T-helper 17 cell (primary cell): ENCODE measurements at places on chromosomes 6 and 20.
A peak's percentile ranks its signal among the peaks of the same experiment; 100 is the strongest.

DNA sequence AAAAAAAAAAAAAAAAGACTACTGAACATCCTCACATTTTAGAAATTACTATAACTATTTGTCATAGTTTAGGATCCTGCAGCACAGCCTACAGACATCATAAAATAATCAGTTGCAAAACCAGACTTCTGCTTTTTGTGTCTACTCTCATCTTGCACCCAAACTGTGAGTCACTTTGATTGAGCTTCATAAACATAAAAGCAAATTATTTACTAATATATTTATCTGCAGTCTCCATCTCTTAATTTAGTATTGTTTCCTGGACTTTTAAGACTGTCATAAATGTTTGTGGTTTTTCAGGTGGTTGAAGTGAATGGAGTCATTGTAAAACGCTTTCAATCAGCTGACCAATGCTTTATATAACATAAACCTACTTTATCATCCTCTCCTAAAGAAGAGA lies 14.8 kb upstream of the CALHM6 start:
- DNase-seq, result no peak

DNA sequence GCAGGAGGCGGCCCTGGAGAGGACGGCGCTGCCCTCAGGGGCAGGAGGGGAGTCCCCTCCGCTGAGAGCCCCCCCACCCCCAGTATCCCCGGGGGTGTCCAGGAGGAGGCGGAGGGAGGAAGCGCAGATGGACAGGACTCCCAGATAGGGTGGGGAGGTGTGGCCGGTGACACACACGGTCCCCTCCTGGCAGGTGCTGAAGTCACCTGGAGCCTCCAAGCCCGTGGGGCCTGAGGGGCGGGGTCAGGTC lies 1.4 kb downstream of the STMN3 start:
- no peak for DNase-seq

DNA sequence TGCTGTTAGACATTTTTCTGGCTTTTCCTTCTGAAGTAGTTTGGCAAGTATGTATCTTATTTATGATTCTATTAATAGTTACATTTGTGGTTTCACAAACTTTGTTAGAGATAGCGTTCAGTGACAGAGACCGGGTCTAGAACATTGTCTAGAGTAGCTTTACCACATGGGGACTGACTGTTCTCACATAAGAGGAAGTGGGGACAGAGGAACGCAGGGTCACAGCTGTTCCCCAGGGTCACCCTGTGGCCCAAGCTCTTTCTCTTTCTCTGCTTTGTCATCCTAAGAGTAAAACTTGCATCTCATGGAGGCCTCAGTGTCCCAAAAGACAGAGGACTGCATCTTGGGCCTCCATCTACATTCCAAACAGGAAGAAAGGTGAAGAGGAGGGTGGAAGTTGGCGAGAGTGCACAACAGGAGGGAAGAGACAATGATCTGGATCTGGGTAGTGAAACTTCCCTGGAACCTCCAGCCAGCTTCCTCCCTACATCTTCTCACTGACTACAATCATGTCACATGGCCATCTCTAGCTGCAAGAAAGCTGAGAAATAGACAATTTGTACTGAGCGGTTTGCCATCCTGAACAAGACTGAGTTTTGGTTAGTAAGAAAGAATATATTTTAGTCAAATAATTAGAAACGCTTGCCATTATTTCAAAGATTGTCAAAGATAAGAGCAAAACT lies 645.8 kb upstream of the ARID1B start:
- no peak for DNase-seq

GRCh38 chr6:51633424-51633823 lies 454.0 kb downstream of the PKHD1 start:
- DNase-seq, result no peak

GRCh38 chr6:166478782-166479592 lies 96.2 kb upstream of the MPC1 start:
- DNase-seq, result no peak

GRCh38 chr6:33147807-33148666 lies 44.2 kb downstream of the COL11A2 start:
- no peak for DNase-seq

- no peak for DNase-seq
These were observed 508 bp downstream of the NOP56 start for GRCh38 chr20:2652724-2653555.

DNA sequence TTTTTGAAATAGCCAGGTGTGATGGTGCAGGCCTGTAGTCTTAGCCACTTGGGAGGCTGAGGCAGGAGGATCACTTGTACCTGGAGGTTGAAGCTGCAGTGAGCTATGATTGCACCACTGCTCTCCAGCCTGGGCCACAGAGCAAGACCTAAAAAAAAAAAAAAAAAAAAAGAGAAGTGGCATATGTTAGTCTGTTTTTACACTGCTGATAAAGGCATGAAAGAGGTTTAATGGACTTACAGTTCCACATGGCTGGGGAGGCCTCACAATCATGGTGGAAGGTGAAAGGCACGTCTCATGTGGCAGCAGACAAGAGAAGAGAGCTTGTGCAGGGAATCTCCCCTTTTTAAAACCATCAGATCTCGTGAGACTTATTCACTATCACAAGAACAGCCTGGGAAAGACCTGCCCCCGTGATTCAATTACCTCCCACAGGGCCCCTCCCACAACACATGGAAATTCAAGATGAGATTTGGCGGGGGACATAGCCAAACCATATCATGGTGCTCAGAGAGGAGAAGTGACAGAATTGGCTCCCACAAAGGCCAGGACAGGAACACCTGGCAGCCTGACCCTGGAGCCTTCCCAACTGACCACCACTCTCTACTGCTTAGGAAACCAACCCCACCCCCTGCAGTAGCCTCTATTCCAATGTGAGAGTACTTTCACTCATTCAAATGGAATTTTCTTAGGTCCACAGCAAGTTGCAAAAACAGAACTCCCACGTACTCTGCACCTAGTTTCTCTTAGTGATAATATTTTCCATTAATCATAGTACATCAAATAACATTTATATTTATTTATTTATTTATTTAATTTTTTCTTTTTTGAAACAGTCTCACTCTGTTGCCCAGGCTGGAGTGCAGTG lies 29.8 kb downstream of the ARHGAP40 start:
- no peak for DNase-seq

DNA sequence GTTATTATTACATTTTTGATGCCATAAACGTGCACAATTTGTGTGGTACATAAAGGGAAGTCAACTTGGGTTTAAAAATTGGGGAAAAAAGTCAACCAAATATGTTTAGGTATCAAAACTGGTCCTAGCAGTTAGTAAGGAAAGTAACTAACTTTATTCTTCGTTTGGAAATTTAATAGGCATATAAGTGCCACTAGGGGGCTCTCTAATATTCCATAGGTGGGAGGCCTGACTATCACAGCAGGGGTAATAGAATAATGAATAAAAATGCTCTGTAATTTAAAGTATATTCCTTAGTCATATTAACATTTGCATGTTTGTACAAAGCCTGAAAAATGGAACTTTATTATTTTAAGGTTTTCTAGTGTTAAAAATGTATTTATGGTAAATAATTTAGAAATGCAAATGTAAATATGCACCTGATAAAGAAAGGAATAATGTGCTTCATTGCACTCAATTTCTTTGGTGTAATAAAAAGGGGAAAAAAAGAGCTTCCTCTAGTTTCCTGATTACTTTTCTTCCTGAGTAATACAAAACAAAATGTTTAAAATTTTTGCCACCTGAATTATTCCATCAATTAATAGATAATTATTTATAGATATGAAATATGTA lies 125.7 kb upstream of the HDAC2 start:
- DNase-seq, result no peak

DNA sequence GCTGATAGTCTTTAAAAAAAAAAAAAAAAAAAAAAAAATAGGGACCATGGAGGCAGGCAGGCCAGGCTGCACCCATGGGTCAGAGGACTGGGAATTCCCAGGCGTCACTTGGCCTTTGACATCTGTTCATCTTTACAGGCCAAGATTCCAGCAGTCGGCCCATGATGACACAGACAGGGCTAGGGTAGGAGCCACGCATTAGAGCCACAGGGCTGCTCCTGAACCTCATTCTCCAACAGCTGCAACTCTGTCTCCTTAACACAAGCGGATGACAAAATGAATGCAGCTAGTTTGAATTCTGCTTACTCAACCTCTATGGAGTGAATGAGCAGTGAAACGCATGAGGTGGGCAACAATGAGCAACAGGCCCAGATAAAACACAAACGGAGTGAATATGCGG lies 126.4 kb downstream of the LY86 start:
- DNase-seq, result no peak

- no peak for DNase-seq
These were observed 982 bp downstream of the MMUT start for GRCh38 chr6:49462071-49462470.

DNA sequence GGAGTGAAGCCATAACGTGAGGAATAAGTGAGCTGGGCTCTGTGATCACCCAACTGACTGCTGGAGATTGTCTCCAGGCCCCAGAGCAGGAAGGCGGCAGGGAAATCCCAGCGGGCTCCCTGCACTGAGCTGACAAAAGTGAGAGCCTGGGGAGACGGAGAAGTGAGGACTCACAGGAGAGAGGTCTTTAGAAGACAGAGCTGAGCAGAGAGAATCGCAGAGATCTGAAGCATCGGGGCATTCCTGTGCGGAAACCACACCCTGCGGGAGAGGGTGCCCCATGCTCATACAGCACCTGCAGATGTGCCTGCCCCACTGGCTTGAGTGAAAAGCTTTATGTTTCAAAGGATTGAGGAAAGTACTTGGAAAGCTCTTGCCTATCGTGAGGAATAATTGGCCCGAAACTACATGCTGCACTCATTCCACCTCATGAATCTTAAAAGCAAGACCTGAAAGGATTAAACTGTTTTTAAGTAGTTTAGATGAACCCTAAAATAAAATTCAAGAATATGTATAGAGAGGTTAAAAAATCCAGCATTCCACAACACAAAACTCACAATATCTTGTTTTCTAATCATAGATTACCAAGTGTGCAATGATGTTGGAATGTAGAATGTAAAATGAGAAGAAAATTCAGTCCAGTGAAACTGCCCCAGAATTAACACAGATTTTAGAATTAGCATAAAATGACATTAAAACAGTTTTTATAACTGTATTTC lies 17.7 kb upstream of the THBS2 start:
- DNase-seq, result no peak

DNA sequence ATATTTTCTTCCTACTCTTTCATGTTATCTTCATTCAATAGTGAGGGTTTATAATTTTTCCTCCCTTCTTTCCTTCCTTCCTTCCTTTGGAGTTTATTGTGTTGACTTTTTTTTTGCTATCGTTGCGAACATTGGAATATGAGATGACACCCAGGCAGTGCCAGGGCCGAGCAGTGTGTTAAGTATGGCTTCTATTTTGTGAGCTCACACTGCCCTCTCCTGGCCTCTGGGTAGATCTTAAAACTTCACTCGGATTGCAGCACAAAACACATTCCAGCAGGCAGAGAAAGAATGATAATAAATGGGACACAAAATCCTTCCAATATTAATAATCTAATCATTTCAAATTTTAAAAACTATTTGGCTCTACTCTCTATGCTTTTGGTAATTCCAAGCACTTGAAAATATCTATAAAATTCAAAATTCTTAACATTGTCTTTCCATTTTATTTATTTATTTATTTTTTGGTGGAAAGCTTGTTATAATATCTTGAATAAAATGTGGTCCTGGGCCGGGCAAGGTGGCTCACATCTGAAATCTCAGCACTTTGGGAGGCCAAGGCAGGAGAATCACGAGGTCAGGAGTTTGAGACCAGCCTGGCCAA lies 147.4 kb upstream of the OLIG3 start:
- DNase-seq, result peak; percentile 51

DNA sequence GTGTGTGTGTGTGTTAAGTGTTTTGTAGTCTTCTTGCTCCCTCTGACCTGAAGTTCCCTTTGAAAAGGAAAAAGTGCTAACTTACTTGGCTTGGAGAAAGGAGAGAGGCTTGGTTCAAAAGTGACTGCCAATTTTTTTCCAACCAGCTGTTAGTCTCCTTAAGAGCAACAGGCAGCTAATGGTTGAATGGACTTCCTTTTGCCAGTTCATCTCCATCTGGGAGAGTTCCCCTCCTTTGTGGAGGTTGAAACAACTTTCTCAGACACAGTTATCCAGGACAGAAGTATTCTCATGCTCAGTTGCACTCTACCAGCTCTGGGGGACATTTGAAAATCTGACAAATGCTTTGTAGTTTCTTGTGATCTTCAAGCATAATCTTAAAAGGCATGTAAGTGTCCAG lies 4.5 kb downstream of the RIPOR2 start:
- DNase-seq, result no peak

- DNase-seq, result no peak
These were observed 220.1 kb downstream of the HACE1 start for GRCh38 chr6:104639668-104640067.

DNA sequence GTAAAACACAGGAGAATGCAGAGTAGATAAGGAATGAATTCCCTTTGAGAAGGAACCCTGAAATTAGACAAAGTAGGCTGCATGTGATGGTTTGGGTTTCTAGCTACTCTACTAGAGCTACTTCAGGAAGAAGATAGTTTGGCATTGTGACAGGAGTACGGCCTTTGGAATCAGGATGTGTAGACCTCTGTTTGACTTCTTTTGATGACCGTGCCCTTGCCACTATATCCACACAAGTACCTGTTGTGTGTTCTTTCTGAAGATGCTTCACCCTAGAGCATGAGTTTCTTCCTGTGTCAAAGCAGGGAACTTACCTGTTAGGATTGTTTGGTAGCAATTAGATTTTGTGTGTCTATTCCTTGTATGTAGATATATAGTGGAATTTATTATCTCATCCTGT lies 41.7 kb downstream of the CD2AP start:
- DNase-seq, result no peak

DNA sequence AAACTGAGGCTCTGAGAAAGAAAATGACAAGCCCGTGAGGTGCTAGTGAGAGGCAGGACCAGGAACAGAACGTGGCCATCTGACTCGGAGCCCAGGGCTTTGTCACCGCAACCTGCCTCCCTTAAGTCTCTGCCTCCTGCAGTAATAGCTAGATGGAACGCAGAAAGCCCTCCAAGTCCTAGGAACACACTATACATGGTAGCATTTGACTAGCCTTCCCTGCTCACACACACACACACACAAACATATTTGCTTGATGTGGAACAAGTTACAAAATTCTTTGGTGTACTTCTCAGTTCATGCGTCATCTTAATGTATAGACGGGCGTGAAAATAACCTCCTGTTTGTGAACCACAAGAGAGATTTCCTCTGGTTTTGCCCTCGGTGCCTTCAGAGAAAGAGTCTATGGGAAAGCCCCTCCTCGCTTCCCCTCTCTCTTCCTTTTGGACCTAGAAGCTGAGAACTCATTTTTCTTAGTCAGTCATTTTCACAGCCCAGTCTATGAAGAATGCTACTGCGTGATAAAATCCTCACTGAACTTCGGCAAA lies 38.8 kb downstream of the C6orf52 start:
- DNase-seq, result no peak

DNA sequence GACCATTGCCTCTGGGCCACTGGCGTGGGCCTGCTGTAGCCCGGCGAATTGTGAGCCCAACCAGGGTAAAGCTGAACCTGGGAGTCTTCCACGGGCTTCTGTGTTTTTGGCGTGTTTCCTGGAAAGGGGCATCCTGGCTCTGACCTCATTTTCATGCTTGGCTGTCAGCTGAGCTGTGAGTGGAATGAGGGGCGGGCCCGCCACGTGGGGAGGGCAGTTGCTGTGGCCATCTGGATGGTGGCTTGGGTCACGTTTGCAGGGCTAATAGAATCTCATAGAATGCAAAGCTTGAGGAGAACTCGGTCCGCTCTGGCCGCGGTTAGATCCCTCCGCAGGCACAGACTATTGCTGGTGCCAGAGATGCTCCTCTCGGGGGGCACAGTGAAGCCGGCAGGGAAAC lies 263.0 kb downstream of the SMOC2 start:
- no peak for DNase-seq
